ENCODE measurements at places on chromosomes 13 and 19.

DNA sequence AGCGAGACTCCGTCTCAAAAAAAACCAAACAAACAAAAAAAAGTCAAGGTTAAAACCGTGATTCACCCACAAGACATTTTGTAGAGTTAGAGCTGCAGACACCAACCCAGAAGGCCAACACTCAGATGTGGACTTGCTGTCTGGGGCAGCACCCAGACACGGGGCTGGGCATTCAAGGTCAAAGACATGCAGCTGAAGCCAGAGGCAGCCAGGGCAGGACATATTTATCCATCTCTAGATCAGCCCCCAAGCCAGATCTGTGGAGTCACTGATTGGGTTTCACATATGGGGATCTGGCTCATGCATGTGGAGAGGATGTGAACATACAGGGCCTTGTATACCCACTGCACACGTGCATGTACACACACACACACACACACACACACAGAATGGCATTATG is 3.6 kb downstream of the KLK15 start:
- no peak for DNase-seq

DNA sequence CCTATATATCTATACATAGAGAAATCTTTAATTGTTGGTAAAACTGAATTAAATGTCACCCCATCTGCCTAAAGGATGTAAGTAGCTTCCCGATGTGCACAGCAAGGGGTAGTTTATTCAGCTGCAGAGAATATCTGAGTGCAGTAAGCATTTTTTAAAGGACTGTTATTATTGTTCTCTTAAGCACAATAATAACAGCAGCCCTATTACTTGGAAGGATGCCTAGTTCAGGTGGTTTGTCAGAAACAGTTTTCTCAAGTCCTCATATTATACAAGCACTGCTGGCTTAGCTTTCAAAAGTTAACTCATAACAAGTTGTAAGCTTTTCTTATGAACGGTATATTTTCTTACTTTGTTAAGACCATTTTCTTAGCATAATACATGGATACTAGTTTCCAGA is 142.6 kb downstream of the CRYL1 start:
- no peak for DNase-seq

GRCh38 chr13:102868366-102868936 is 22.6 kb downstream of the ERCC5 start:
- DNase-seq, result no peak

DNA sequence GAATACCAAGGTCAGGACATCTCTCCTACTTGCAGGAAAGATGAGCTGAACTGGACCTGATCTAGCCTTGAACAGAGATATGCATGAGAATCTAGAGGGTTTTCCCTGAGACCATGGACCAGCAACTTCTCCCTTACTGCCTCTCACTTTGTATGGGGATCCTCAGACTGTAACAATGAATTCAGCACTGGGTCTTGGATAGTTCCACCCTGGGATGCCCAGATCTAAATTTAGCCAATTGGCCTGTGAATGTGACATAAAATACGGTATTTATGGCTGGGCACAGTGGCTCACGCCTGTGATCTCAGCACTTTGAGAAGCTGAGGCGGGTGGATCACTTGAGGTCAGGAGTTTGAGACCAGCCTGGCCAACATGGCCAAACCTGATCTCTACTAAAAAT is 15.3 kb upstream of the LILRA2 start:
- no peak for DNase-seq

DNA sequence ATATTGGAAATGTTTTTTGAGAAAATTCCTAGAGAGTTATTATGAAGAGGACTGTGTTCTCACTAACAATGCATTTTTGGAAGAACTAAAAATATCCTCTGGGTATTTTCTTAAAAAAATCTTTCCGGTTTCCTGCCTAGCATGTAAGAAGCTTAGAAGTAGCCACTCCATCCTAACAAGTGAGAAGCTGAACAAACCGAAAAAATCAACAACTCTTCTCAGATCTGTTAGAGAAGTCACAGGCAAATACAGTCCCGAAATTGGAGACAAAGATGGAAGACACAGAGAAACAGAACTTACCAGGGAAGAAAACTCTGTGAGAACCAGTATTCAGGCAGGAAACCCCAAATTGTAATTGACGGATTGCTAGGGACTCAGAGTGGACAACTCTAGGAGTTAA is 173.0 kb downstream of the KLF12 start:
- DNase-seq, result no peak

- no peak for DNase-seq
Measured at GRCh38 chr13:71477735-71478134, 389.3 kb downstream of the DACH1 start.

DNA sequence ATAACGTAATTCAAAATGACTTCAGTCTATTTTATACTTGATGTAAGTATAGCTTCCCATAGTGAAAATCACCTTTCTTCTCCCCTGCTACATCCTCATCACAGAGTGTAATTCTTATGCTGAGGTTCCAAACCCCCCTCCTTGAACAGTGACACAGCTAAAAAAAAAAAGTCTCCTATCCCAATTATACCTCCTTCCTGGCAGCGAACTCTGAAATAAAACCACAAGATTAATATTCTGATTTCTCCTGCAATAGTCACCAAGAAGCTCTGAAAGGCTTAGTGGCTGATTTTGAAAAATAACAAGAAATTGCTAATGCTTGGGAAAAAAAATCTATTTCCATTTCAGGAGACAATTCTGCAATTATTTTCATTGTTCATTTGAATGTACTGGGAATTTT is 36.3 kb downstream of the EFNB2 start:
- no peak for DNase-seq

DNA sequence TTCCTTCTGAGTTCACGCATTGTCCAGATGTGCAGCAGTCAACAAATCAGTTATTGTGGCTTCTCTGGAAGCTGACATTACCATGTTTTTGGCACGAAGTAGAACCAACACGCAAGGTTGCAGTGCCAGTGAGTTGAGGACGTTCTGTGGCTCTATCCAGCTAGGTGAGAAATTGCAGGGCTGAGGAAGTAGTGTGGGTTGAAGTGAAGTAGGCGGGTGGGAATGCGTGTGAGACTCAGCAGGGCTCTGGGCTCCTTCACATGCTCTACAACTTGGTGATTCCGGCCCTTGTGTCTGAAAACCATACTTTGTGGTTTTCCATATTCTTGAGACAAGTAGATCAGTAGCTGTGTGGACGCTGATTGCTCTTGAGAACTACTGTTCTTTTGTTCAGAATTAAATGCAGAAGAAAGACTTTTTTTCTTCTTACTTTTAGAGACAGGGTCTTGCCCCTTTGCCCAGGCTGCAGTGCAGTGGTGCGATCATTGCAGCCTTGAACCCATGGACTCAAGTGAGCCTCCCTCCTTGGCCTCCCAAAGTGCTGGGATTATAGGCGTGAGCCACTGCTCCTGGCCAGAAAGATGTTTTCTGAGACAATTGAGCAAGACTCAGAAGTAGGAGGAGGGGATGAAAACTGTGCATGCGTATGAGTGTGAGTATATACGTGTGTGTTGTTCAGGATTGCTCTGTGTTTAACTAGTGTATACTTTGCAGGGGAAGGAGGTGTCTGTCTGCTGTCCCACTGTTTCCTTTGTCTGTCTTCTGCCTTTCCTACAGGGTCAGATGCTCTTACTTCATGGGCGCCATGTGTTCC is 46.2 kb downstream of the GATAD2A start:
- DNase-seq, result no peak

DNA sequence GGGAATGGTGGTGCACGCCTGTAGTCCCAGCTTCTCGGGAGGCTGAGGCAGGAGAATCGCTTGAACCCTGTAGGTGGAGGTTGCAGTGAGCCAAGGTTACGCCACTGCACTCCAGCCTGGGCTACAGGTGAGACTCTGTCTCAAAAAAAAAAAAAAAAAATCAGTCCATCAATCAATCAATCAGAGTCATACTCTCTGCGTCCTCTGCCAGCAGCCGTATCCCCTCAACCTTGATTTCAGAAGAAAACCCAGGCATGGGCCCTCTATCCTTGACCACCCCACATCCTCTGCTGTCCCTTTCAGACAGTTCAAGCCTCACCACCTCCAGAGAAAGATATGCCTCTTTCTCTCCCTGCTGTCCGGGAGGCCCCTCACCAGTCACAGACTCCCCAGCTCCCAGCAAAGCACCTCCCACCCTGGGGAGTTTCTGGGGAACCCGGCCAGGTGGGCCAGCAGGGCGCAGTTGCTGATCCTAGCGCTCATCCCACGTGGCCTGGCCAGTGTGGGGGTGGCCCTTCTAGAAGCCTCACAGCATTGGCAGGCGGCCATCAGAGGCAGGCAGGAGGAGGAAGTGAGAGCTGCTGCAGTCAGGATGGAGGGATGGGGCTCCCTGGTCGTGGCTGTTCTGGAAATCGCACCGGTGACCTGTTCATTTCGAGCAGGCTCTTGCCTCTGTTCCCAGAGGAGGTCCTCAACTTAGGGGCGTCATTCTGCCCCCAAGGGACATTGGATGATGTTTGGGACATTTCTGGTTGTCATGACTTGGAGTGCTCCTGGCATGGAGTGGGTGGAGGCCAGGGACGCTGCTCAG is 10.2 kb upstream of the JSRP1 start:
- no peak for DNase-seq

DNA sequence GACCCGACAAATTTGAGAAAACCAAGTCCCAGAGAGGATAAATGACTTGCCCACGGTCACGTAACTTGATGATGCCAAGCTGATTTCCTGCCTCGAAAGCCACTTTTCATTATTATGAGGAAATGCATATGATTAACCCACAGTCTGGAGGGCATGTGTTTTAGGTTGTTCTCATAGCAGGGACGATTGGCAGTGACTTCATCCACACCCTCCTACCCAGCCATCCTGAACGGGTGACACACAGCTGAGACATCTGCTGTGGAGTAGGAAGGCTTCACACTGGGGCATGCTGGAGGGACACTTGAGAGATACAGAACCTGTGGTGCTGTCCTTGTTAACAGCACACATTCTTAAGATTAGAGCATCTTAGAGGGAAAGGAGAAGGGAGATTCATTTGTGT is 65.4 kb upstream of the WDFY2 start:
- DNase-seq, result no peak

- no peak for DNase-seq
Measured at GRCh38 chr19:3585301-3586126, at the start of gene GIPC3. TSS of gene GIPC3 (plus strand) at chr19:3585478. CDS start at chr19:3585598, 120 bp downstream.

Data from stimulated activated CD8-positive, alpha-beta memory T cell treated with anti-CD3 and anti-CD28 coated beads, Interleukin-12 subunit alpha, Interleukin-12 subunit beta, amount 100 ng/mL, for 1 hour (primary cell).